Fibroblast of skin of left quadriceps (primary cell): ENCODE measurements at places on chromosomes 7 and 10.

DNA sequence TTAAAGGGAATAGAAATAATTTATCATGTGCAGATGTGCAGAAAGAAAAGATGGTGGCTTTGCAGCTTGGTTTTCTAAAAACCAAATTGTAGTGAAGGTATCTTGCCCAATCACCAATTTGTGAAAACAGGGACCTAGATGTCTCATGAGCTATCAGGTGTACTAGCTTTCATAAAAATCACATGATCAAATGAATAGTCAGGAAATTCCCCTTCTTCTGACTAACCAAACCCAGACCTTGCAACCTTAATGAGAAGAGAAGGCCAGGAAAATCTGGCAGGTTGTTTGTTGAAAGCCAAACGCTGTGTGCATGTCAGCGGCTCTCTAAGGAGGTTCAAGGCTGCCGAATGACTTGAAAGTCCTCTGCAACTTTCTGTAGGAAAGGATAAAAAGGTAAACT, 304.4 kb upstream of the NRP1 start:
- no peak for DNase-seq

DNA sequence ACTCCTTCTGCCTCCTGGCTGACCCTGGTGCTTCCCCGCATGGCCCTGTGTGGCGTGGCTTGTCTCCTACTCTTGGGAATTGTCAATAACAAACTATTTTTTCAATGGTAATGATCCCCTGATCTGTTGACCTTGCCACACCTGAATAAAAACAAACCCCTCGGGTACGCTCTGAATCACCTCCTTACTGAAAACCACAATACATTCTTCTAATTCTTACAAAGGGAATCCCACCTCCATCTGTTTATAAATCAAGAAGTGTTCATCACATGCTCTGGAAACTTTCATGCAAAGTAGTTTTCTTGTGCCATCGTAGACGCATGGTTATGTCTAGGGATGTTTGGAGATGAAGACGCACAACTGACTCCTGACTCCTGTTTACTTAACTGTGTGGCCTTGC, 245.8 kb downstream of the FRMD4A start:
- no peak for DNase-seq

DNA sequence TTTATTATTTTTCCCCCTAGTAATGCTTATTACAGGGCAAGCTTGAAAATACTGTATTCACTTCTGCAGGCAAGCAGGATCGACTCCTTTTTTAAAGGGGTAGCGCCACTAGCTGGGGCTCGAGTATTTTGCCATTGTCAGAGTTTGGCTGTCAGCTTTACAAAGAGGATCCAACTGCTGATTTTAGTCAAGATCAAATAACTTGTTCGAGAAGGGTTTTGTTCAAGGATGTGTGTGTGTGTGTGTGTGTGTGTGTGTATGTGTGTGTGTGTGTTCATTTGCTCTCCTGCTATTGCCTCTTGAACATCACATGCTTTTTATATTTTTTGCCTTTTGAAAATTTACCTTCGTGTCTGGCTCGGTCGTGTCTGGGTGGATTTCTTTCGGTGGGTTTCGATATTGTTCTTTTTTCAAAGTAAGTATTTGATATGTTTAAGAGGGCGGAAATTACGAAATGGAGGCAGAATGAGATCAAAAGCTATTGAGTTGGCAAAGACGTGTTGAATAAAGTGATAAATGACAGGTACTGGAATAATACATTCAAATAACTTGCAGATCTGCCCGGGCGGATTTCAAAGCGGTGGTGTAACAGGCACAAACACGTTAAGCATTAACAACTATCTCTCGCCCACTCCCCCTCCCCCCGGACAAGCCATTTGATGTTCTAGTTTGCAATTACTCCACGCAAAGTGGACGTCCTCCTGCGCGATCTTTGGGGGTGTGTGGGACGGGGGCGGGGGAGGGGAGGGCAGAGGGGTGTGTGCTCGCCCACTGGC, 1.1 kb downstream of the ARID5B start:
- DNase-seq, result peak; percentile 43

DNA sequence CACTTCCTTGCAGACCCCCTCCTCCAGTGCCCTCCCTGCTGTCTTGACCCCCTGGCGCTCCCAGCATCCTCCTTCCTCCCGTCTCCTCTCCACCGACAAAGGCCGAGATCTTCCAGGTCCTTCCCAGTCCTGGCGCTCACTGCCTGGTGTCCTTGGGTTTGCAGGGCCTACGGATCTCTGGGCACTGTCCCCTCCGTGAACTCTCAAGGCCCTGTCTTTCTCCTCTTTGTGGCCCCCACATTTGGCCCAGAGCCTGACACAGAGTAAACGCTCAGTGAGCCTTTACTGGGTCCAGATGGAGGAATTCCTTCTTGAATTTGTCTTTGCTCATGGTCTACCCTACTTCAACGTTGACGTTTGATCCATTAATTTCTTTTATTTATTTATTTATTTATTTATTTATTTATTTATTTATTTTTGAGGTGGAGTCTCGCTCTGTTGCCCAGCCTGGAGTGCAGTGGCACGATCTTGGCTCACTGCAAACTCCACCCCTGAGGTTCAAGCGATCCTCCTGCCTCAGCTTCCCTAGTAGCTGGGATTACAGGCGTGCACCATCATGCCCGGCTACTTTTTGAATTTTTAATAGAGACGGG, 29.7 kb downstream of the TMEM270 start:
- no peak for DNase-seq

- DNase-seq, result no peak
Measured at GRCh38 chr10:9305018-9305655, 1250.6 kb downstream of the GATA3 start.

- no peak for DNase-seq
Measured at GRCh38 chr7:28890137-28890536, 68.0 kb downstream of the TRIL start.

GRCh38 chr7:91557789-91558404, 293.7 kb downstream of the FZD1 start:
- peak; percentile 33 for DNase-seq

DNA sequence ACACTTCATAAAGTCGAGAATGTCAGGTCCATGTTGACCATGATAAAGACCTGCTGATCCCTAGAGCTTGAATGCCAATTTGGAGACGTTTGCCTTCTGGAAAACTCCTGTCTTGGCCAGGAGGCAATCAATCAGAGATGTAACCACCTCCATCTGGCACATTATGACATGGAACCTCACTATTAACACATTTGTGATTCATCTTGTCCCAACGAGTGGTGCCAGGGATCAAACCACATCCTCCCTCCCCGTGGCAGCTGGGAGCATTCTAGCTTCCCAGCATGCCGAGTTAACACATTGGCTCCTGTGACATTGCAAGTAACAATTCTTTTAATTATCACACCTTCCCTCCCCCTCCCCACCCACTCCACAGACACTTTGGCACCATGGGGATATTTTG, 84.0 kb upstream of the PPP1R17 start:
- no peak for DNase-seq

DNA sequence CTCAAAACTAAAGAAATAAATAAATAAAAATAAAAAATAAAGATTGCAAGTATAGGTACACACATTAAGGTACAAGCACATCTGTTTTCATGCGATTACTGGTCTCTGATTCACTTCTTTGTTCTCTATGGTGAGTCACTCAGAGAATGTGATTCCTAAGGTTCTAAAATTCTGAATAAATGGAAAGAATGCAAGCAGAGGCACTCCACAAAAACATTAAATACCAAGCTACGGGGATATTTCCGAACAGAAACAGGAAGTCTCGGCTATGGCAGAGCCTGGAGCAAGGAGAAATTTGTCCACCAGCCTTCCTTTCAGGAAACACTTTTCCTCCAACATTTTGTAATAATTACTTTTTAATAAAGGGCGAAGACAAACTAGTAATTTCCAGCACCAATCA, 1.4 kb downstream of the VOPP1 start:
- DNase-seq, result peak; percentile 75

DNA sequence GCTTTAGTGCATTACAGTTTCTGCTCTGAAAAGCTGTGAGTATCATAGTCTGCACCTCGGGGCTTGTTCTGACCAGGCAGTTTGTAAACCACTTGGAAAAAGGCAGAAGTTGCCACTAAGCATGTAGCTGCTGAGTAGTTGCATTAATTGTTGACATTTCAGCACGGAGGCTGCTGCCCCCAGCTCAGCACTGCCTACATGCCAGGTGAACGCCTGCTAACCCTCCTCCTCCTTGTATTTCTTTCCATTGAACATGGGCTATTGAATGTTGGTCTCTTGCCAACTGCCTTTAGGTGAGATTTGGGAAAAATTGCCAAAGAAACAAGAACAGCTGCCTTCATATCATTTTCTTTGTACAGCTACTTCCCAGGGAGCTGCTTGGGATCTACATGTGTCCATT, 164.2 kb downstream of the RAPGEF5 start:
- DNase-seq, result no peak

DNA sequence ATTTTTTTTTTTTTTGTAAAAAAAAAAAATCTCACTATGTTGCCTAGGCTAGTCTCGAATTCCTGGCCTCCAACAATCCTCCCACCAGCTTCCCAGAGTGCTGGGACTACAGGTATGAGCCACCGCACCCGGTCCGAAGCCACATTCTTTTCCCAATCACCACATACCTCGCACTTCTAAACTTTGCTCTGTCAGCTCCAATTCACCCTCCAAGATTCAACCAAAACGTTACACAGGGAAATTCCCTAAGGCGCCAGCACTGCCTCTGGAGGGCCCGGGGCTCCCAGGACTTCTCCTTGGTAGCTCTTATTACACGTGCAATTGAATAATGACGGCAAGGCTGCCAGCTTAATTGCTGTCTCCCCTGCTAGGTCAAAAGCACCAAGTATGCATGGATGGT, 10.3 kb upstream of the DNAAF5 start:
- no peak for DNase-seq

GRCh38 chr10:30431435-30431911, 2.5 kb upstream of the MAP3K8 start:
- no peak for DNase-seq

GRCh38 chr7:47404010-47404409, 177.9 kb downstream of the TNS3 start:
- DNase-seq, result no peak

GRCh38 chr10:29319205-29319781, 30.4 kb downstream of the LYZL1 start:
- no peak for DNase-seq

DNA sequence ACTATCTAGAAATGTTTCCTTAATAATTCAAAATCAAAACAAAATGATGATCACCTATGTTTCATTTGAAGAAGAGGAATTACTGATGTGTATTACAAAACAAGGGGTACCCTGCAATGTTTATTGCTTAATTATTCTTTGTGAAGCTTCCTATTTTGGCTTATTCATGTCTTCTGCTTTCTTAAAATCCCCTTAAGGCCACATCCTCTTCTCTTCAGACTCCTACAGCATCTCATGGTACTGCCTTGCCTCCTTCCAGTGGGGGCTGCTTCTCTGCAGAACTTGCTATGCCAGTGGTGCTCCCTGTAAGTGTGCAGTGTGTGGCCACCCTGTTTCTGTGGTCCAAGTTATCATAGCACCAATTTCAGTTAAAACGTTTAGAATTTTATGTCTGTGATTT, 35.0 kb downstream of the CCDC146 start:
- no peak for DNase-seq

- DNase-seq, result no peak
Measured at GRCh38 chr7:114942446-114943175, 20.7 kb downstream of the MDFIC start.
